ENCODE measurements at places on chromosomes 4 and X.

- DNase-seq = no peak
These were observed 63.4 kb upstream of the MAGEB2 start for GRCh38 chrX:30151964-30152363.

DNA sequence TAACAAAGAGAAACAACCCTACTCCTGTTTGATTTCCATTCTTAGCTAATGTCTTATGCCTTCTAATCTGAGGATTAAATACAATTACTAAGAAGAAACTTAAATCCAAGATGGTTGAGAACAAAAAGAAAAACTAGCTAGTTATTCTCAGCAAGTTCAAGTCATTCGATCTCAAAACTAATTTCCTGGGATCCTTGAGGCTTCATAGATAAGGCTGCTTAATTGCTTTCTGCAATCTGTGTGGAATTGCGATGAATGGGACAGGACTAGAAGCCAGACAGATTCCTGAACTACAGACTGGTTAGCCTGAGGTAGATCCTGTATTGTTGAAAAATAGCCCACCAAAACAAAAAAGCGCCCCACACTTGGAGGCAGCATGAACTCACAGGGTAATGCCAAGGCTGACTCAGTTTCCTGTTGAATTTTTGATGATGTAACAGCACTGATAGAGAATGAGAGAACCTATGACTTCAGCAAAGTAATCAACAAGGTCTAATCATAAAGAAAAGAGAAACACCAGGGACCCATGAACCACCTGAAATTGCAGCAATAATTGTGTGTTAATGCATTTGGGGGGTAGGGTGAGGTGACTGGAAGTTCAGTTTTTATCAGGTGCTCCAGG is 33.9 kb downstream of the KLHL15 start:
- DNase-seq = no peak

DNA sequence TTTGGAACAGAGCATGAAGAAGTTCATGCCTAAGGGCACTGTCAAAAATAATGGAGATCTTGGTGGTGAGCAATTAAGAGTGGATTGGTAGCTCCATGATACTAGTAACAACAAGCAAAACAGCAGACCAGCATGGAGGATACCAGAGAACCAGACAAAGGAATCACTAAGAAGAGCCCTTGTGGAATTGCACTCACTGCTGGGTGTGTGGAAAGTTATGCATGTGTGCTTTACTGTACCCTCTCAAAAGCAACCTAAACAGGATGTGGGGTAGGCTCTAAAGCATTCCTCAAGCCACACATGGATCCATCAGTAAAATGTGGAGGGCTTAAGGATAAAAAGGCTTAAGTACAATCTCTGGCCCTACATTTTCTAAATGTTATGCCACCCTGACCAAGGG is 69.5 kb downstream of the AR start:
- no peak for DNase-seq

DNA sequence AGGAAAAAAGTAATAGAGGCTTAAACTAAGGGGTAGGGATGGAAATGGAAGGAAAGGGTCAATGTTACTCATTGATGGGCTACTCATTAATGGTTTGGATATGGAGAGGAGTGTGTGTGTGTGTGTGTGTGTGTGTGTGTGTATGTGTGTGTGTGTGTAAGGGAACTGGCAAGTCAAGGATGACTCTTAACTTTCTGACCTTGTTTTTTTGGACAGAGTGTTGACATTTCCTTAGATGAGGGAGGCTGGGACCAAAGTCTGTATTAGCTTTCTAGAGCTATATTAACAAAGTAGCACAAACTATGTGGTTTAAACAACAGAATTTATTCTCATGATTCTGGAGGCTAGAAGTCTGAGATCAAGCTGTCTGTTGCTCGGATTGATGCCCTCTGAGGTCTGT is 202.7 kb downstream of the GBA3 start:
- DNase-seq = no peak

GRCh38 chrX:40310016-40310415 is 212.3 kb upstream of the BCOR start:
- no peak for DNase-seq

- DNase-seq = no peak
These were observed 111.6 kb upstream of the ZFP42 start for GRCh38 chr4:187883836-187884475.

GRCh38 chr4:10179957-10180602 is 63.5 kb upstream of the WDR1 start:
- no peak for DNase-seq

- no peak for DNase-seq
These were observed 579.0 kb downstream of the INPP4B start for GRCh38 chr4:142267101-142267500.

GRCh38 chr4:96473246-96473645 is 633.4 kb downstream of the PDHA2 start:
- DNase-seq = peak; percentile 4

All from CMK (cell line).